ENCODE measurements at places on chromosomes 12 and 14. TPM values are rescaled to one million over a fixed set of nuclear protein-coding genes. Genes with fewer than 3 reads are reported as not detected.

The GYS2 gene
- 0.23 TPM for total RNA-seq

The TRIP11 gene
- total RNA-seq = 44.7 TPM

The KRT77 gene
- total RNA-seq = not detected

The EIF2S3B gene
- total RNA-seq = 1.0 TPM

The FRMD6 gene
- 4.5 TPM for total RNA-seq
